ENCODE measurements at places on chromosomes 2 and 18. TPM values are rescaled to one million over a fixed set of nuclear protein-coding genes. Genes with fewer than 3 reads are reported as not detected.

CDK5R2 gene
- not detected for polyA plus RNA-seq

GRCh38 chr2:44098050-44098449 lies 70.6 kb upstream of the PPM1B start:
- no peak for DNase-seq

DNA sequence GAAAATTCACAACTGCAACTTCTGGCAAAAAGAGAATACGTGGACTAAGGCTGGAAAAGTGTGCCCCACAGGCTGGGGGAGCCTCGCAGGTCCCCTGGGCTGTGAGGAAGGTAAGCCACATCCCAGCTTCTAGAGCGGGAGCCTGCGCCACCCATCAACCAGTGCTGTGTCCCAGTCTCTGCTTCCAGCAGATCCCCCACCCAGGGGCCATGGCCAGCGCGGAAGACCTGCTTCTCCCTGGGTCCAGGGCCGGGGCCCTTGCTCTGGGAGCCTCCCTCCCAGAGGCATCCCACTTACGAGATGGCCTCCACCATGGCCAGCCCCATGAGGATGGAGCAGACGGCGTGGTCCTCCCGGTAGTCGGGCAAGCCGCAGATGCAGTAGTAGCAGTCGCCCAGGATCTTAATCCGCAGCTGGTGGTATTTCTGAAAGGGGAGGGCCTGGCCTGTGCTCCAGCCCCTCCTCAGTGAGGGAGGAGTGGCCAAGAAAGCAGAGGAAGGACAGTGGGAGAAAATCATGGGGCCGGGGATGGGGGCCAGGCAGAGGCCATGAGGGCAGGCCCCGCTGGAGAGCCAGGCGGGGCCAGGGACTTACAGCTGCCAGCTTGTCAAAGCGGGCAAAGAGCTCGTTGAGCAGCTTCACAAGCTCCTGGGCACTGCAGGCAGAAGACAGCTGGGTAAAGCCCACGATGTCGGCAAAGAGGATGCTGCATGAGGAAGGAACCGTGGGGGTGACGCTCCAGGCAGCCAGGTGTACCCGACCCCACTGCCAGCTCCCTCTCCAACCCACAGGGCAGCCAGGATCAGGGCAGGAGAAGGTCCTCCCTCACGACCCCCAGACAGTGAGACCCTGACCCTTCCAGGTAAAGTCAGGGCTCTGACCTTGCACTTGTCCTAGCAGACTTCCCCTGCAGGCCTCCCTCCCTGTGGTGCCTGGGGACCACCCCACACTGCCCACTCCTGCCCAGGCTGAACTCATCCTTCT lies 48.0 kb downstream of the CENPO start:
- DNase-seq: no peak

FBXO48 gene
- 1.2 TPM for polyA plus RNA-seq

DNA sequence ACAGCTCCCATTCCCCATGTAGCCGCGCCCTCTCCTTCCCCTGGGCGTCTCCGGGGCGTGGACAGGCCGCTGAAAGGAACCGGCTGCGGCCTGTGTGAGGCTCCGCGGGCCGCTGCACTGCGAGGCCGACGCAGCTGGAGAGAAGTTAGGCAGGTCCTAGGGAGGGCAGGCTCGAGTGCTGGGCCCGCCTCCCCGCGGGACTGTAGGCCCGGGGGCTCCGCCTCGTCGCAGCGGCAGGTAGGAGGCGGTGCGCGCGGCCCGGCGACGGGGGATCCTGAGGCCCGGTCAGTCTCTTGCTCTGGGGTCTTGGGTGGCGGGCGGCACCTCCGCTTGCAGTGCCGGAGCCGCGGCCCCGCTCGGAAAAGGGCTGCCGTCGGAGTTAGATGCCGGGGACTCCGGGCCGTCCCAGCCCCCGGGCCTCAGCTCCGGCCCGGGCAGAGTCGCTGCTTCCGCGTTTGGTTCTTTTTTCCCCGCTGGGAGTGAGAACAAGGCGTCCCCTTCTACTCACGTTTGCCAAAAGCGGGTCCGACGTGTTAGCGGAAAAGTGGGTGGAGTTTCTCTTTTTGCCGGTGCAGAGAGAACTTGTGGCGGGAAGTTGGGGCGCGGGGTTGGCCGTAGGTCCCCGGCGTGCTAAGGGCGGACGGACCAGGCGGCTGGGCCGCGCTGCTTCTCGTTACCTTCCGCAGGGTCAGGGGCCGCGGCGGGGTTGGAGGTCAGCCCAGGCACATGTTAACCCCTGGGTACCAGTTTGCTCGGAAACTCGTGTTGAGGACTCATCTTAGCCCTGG lies at the start of gene VRK2:
Gene VRK2 (plus strand): TSS at position 222 of the 788 bp plus-strand sequence. CDS start 2,026 bp downstream, outside the sequence.
- peak; percentile 93 for DNase-seq

ACVR1C gene
- 1.6 TPM for polyA plus RNA-seq

Data from sigmoid colon (tissue), 7 donors.